ENCODE measurements at places on chromosomes 13 and 19. TPM values are rescaled to one million over a fixed set of nuclear protein-coding genes. Genes with fewer than 3 reads are reported as not detected.

CD70 gene
- not detected for total RNA-seq

KLK4 gene
- total RNA-seq: not detected

ZNF723 gene
- total RNA-seq: not detected

GPR4 gene
- 6.0 TPM for total RNA-seq

PLIN5 gene
- 28.6 TPM for total RNA-seq

CYP2F1 gene
- not detected for total RNA-seq

CUL4A gene
- total RNA-seq: 70.8 TPM

PDX1 gene
- total RNA-seq: not detected

LILRA1 gene
- total RNA-seq: 0.65 TPM

CD33 gene
- total RNA-seq: 17.8 TPM

GPR12 gene
- total RNA-seq: 0.32 TPM

OR10H1 gene
- total RNA-seq: not detected

GPALPP1 gene
- 20.3 TPM for total RNA-seq

DNA sequence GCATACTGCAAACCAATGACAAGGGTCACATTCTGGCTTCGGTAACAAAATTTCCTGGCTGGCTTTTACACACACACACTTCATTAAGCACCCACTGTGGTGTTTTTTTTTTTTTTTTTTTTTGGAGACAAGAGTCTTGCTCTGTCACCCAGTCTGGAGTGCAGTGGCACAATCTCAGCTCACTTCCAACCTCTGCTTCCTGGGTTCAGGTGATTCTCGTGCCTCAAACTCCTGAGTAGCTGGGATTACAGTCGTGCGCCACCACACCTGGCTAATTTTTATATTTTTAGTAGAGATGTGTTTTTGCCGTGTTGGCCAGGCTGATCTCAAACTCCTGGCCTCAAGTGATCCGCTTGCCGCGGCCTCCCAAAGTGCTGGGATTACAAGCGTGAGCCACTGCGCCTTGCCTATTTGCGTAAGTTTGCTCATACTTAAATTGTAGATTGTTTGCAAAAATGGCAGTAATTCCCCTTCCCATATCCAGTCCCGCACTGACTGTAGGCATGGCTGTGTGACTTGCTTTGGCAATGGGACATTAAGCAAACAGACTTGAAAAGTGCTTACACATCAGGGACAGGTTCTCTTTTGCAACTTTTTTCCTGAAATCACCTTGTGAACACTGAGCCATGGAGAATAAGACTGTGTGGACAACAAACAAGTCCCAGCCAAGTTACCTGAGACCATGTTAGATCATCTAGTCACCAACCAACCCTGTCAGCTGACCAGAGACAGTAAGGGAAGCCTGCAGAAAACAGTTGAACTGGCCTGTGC lies 42.1 kb upstream of the EBPL start:
- DNase-seq: no peak

GRCh38 chr13:94305934-94306333 lies 173.5 kb downstream of the DCT start:
- DNase-seq: no peak

DNA sequence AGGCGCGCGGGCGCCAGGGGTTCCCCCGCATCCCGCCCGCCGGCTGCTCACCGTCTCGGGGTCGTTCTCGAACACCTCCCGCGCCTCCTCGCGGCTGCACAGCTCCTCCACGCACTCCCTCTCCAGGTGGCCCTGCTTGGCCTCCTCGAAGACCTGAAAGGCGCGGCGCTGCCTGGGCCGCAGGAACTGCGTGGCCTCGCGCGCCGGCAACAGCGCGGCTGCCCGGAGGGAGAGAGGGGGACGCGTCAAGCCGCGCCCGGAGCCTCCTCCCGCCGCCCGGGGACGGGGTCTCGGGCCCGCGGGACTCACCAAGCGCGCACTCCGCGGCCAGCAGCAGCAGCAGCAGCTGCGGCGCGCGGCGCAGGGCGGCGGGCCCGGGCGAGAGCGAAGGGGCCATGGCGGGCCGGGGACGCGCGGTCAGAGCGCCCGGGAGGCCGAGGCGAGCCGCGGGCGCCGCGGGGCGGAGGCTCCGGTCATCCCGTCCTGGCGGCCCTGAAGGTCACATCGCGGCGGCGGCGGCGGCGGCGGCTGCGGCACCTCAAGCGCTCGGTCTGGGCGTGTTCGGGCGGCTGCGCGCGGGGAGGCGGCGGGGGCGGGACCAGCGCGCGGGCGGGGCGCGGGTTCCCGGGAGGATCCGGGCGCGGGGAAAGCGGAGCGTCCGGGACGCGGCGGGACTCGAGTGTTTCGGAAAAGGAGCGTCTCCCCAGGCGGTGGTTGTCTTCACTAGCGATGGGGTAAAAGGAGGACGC lies at the start of gene GAS6:
Gene GAS6 (minus strand): TSS at position 553 of the 749 bp plus-strand sequence. CDS start 156 bp downstream, at position 397.
- peak; percentile 17 for DNase-seq

- DNase-seq: no peak
Measured at GRCh38 chr19:56848166-56848565, 7.6 kb upstream of the PEG3 start.

GRCh38 chr13:60080850-60081249 lies 82.9 kb downstream of the DIAPH3 start:
- no peak for DNase-seq

DNA sequence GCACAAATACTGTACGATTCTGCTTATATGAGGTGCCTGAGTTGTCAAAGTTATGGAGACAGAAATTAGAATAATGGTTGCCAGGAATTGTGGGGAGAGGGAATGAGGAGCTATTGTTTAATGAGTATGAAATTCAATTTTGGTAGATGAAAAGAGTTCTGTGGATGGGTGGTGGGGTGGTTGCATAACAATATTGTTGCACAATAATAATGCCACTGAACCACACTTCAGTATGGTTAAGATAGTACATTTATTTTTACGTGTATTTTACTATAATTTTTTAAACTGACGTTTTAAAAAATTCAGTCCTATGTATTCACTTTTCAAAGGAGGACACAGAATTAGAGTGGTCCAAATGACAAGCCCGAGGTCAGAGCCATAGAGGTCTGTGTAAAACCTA lies 1.8 kb upstream of the OXGR1 start:
- no peak for DNase-seq

DNA sequence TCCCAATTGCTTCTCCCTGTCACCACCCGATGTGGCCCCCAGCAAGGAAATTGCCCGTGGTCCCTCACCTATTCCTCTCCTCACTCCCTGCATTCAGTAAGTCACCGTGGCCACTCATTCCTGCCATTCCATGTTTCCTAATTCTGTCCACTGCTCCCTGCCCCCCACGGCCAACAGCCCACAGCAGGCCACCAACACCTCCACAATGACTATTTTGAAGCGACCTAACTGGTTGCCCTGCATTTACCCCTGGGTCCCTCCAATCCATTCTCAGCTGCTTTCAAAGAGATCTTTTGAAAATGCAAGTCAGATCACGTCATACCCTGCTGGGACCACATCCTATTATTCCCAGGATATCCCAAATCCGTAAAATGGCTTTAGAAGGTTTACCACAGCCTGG lies 210.4 kb downstream of the DCLK1 start:
- DNase-seq: no peak

- no peak for DNase-seq
Measured at GRCh38 chr13:113182046-113182445, 23.6 kb downstream of the PROZ start.

DNA sequence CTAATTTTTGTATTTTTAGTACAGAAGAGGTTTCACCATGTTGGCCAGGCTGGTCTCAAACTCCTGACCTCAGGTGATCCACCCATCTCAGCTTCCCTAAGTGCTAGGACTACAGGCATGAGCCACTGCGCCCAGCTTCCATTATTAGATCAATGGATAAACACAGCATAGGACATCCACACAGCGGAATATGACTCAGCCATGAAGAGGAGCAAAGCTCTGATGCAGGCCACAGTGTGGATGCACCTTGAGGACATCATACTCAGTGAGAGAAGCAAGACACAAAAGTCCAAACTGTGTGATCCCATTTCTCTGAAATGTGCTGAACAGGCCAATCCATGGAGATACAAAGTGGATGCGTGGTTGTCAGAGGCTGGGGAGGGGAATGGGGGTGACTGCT lies 4.9 kb upstream of the ZBTB7A start:
- DNase-seq: no peak

DNA sequence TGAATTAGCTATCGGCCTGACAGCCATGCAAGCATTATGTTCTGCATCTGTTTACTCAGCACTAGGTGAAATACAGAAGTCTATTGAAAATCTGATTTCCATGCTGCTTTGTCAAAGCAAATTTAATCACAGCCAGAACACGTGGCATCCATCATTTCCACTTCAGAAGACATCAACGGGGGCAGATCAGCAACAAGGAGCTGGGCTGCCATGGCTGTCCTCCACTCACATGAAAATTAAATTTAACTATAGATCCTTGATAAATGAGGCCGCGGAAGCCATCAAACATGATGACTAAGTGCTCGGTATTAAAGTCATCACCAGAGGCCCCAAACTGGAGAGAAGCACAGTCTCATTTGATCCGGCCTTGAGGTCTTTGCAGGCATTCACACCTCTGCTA lies 443.5 kb downstream of the HS6ST3 start:
- no peak for DNase-seq

DNA sequence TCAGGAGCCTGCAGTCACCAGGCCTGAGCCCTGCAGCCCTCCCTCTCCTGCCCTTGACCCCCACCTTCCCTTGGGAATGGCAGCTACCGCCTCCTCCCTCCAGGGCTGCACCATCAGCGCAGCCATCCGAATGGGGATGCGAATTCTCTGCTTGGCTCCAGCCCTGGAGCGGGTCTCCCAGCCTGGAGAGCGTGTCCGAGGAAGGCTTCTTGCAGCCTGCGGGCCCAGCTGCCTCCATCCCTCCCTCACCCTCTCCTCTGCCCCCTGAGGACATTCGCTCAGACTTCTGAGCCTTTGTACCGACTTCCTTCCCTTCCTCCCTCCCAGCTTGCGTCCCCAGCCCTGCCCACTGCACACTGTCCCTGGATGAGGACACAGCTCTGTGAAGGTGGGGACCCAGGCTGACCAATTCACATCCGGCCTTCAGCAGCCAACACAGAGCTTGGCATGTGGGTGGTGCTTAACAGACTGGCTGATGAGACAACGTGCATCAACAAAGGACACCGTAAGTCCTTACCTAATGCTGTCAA lies 6.0 kb upstream of the NKPD1 start:
- no peak for DNase-seq

GRCh38 chr13:48194379-48194754 lies 38.6 kb upstream of the ITM2B start:
- DNase-seq: no peak

DNA sequence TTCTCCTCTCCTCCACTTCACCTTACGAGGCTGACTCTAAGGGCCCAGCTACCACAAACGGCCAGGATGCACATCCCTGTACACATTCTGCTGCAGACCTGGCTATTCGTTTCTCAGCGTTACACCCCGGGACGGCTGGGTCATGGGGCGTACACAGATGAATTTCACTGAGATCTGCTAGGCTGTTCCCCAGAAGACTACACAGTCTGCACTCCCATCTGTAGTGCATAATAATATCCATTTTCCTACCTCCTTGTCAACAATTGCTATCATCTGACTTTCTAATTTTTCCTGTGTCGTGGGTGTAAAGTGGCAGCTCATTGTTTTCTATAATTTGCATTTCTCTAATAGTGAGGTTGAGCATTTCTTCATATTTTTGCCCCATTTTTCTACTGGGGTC lies 85.7 kb downstream of the TM9SF2 start:
- DNase-seq: no peak

DNA sequence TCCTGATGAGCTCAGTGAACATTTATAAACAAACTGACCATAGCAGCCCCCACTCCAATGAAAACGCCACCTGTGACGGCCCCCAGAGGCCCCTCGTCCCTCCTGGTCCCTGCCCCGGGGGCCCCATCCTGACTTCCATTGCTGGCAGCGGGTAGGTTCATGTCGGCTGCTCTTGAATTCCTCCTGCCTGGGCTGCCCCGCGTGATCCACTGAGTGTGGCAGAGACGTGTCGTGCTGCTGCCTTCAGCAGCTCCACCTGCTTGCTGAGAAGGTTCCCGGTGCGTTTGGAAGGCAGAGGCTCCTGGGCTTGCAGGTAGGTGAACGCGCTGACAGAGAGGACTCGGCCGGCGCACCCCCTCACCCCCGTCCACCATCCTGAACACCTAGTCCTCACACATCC lies 11.6 kb downstream of the C2CD4C start:
- DNase-seq: no peak

GRCh38 chr13:27971236-27971645 lies 2.1 kb upstream of the CDX2 start:
- no peak for DNase-seq

- DNase-seq: no peak
Measured at GRCh38 chr13:97295283-97296182, 73.4 kb downstream of the MBNL2 start.

DNA sequence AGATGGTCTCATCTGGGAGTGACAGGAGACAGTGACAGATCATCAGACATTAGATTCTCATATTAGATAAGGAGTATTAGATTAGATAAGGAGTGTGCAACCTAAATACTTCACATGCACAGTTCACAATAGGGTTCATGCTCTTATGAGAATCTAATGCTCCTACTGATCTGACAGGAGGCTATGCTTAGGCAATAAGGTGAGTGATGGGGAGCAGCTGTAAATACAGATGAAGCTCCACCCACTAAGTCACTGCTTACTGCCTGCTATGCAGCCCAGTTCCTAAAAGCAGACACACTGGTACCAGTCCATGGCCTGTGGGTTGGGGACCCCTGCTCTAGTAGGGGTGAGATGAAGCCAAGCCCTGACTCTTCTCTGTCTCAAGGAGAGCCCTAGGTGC lies 10.0 kb upstream of the IGFL3 start:
- DNase-seq: no peak

- no peak for DNase-seq
Measured at GRCh38 chr19:36605877-36606478, 865 bp downstream of the ZNF382 start.

GRCh38 chr13:45718063-45718462 lies 15.9 kb downstream of the CBY2 start:
- DNase-seq: no peak

DNA sequence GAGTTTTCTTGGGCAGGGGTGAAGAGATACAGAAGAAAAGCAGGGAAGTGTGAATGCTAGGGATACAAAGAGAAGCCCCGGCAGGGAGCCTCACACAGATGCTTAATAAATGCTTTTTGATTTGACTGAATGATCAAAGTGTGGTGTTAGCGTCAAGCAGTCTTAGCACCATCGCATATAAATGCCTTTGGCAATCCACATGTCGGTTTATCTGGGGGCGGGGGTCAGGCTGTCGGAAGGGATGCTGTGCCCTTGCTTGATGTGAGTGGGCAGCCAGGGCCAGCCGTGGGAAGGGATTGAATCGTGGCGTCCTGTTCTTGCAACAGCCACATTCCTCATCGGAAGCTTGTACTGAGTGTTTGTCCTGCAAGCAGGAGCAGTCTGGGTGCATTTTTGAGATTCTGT lies 173.1 kb downstream of the LACC1 start:
- DNase-seq: no peak

DNA sequence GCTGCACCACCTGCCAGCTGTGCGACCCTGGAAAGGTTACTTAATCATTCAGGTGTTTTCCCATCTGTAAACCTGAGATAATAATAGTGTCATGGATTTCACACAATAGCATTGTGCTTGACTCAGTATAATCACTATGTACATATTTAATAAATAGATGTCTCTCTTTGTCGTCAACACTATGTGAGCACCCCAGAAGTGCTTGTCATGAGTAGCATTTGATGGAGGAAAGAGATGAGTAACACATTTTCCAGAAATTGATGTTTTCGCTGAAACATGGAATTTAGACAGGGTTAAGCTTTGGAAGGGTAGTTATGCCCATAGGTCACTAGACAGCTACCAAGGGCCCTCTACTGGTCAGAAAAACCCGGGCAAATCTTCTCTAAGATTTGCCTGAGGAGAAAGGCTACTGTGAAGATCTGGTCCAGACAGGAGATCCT lies 9.5 kb upstream of the MBNL2 start:
- DNase-seq: no peak

GRCh38 chr19:36183245-36183628 lies 31.0 kb upstream of the COX7A1 start:
- DNase-seq: no peak

- no peak for DNase-seq
Measured at GRCh38 chr19:30319876-30320275, 52.3 kb upstream of the ZNF536 start.

Data from omental fat pad (tissue), 4 donors.